ENCODE measurements at places on chromosomes 3 and 15. TPM values are rescaled to one million over a fixed set of nuclear protein-coding genes. Genes with fewer than 3 reads are reported as not detected.

Gene GAP43
- total RNA-seq = 0.16 TPM

Gene INKA1
- 0.76 TPM for total RNA-seq

Gene MRPL3
- total RNA-seq = 67.3 TPM

Gene SMCO1
- not detected for total RNA-seq

Gene ATP13A5
- total RNA-seq = not detected

Gene SLC6A6
- total RNA-seq = 116 TPM

Gene GALNT15
- 0.33 TPM for total RNA-seq

Gene GATA2
- total RNA-seq = 2.1 TPM

Gene TNFAIP8L3
- 0.98 TPM for total RNA-seq

Gene KNG1
- total RNA-seq = not detected

Gene PP2D1
- total RNA-seq = not detected

Gene IFT80
- 21.2 TPM for total RNA-seq

Gene TMCO5A
- total RNA-seq = not detected

Gene SLC22A13
- total RNA-seq = 0.16 TPM

Gene ZNF385D
- under 0.01 TPM for total RNA-seq

Gene TNIK
- total RNA-seq = 18.4 TPM

Gene IGSF11
- total RNA-seq = under 0.01 TPM

Gene MYRIP
- total RNA-seq = not detected

Gene FHIT
- 10.4 TPM for total RNA-seq

Gene TGM5
- total RNA-seq = not detected

Gene RTP4
- not detected for total RNA-seq

Gene RYR3
- under 0.01 TPM for total RNA-seq

Gene CX3CR1
- under 0.01 TPM for total RNA-seq

Gene SECISBP2L
- 6.8 TPM for total RNA-seq

Gene CPOX
- 20.5 TPM for total RNA-seq

Gene SLC12A1
- under 0.01 TPM for total RNA-seq

Gene ILDR1
- total RNA-seq = 1.0 TPM

Gene CHL1
- not detected for total RNA-seq

Gene ITIH4
- not detected for total RNA-seq

Gene SLC28A1
- not detected for total RNA-seq

Gene DZIP1L
- 16.9 TPM for total RNA-seq

Gene FAM43A
- 4.9 TPM for total RNA-seq

Gene SRGAP3
- total RNA-seq = 0.33 TPM

Gene UTS2B
- total RNA-seq = 0.13 TPM

Gene FBXW12
- not detected for total RNA-seq

Gene KCNMB3
- 1.5 TPM for total RNA-seq

Gene TMEM40
- not detected for total RNA-seq
